Lung (tissue), 17 donors: ENCODE measurements at places on chromosomes 2 and 18.
A peak's percentile ranks its signal among the peaks of the same experiment; 100 is the strongest.

DNA sequence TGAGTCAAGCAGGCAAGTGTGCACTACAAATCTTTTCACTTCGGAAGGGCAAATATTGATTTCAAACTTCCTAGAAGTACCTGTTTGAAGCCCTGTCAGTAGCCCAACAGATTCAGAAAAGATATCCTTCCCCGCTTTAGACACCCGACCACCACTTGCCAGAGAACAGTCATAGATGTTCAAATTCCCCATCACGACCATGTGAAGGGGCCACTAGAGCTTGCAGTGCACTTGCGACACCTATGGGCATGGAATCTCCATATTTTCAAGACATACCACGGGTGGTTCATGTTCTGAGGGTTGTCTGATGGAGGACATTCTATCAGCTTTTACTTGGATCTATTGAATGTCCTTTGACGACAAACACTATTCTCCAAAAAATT lies 23.8 kb downstream of the GNLY start:
- no peak for DNase-seq

- no peak for DNase-seq
Observed at GRCh38 chr2:120609826-120610395, 125.8 kb upstream of the GLI2 start.

DNA sequence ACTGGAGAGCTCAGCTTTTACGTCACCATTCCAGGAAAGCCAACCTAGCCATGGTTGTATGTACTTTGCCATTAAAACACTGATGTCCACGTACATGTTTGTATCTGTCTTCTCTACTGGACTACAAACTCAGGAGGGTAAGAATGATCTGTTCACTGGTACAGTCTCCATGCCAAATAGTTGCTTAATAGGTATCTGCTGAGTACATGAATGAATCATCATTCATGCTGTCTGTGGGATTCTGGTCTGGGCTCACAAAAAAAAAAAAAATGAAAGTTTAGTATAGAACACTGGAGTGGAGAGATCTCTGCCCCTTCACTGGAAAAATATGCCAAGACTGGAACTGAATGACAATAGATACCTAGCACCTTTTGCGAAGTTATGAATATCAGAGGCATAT lies 102.6 kb upstream of the ITGA4 start:
- no peak for DNase-seq

DNA sequence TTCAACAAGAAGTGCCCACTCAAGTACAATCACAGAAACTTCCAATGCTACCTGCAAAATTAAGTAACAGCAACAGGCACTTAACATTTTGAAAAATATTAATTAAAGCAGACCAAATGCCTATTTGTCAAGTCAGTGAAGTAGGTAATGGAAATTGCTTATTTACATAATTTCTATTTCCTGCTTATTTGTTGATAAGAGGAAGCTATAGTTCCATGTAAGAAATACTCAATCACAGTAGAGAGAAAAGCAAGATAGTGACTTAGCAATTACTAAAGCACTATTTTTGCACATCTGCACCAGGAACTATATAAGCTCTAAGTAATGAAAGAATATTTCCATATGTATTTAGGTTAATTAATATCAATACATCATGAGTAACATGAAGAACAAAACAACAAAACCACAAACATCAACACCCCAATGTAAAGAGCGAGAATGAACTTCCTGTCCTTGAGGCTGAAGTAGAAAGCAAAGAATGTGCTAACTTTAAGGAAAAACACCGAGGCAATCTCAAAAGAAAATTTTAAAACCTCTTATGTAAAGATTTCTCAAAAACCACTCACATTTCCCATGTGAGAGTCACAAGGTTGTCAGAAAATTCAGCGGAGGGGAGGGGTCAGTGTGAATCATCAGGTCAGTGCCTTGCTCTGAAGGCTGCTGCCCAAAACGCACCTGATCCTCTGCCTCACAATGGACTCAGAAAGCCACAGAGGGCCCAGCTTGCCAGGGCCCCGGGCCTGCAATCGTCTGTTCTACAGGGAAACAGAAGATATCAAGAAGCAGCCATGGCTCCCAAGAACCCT lies 12.5 kb downstream of the NPC1 start:
- no peak for DNase-seq

- peak; percentile 44 for DNase-seq
Observed at GRCh38 chr18:3089579-3089978, 76.6 kb upstream of the LPIN2 start.

GRCh38 chr2:53655256-53655655 lies 112.3 kb upstream of the CHAC2 start:
- no peak for DNase-seq

GRCh38 chr2:160694631-160695030 lies 201.0 kb upstream of the RBMS1 start:
- no peak for DNase-seq

DNA sequence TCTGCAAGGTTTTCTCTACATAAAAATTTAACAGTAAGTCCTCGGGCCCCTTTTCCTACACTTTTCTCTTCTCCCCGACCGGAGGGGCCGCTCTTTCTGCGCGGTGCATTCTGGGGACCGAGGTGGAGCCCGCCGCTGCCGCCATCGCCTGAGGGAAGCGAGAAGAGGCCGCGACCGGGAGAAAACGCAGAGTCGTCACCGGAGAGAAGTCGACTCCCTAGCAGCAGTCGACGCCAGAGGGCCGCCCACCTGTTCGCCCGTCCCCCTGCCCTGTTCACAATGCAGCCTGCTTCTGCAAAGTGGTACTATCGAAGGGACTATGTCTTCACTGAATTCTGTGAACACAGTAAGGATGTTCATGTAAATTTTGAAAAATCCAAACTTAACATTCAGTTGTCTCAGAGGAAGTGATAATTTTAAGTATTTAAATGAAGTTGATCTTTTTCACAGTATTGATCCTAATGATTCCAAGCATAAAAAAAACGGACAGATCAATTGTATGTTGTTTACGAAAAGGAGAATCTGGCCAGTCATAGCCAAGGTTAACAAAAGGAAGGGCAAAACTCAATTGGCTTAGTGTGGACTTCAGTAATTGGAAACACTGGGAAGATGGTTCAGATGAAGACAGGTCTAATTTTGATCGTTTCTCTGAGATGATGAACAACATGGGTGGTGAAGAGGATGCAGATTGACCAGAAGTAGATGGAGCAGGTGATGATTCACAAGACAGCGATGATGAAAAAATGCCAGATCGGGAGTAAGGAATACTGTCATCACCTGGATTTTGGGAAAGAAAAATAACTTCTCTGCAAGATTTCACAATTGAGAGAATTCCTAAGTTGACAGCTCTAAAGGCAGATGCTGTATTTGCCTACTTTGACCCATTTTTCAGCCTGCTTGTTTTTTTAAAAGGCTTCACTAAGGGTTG lies 55.8 kb downstream of the ASXL2 start:
- DNase-seq, result peak; percentile 34

DNA sequence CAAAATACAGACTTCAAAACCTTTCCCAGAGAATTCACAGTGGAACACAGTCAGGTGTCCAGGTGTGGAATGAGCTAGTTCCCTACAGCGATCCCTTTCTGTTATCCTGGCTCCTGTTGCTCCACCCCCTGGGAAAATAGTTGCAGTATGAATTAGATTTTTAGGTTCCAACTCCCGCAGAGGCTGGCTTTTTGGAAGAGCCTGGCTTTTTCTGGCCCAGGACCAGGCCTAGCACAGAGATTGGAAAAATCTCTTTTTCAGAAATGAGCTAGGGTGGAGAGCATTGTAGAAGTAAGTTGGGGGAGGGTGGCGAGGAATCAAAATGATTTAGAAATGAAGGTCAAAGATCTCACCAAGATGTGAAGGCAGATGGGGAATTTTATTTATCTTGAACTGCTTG lies 27.1 kb downstream of the COL5A2 start:
- peak; percentile 74 for DNase-seq

DNA sequence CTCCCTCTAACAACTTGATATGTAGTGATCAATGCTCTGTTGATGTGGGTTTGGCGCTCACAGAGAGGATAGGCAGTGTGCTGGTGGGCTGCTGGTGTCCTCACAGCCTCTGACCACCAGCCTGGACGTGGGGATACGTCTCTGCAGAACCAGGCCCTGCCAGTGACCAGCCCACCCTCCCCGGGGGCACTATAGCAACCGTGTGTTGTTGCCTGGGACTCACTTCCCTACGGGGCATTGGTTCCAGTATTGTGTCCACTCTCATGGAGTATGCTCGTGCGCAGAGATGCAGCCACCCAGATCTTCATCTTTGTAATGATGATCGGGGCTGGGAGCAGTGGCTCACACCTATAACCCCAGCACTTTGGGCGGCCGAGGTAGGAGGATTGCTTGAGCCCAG lies 180.1 kb downstream of the LDLRAD4 start:
- no peak for DNase-seq

DNA sequence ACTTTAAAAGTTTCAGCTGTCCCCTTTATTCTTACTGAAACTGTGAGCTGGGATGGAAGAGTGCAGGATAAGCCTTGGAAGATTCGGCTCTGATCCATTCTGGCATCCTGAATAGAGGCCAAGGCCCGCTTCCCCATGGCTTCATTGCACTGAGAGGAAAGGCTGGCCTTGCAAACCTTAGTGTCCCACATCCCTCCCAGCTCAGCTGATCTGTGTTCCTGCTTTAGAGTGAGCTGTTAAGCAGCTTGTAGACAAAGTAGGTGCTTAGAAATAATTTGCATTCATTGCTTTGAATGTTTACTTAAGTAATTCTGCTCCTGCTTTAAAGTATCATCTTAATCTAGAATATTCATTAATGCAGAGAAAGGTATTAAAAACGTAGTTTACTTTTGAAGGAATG lies 169.6 kb upstream of the BOD1L2 start:
- DNase-seq, result no peak

- no peak for DNase-seq
Observed at GRCh38 chr2:26191316-26192159, 18.6 kb downstream of the GAREM2 start.

- no peak for DNase-seq
Observed at GRCh38 chr18:58080451-58080850, 36.4 kb downstream of the NEDD4L start.
